ENCODE measurements at places on chromosomes 5 and 9.

DNA sequence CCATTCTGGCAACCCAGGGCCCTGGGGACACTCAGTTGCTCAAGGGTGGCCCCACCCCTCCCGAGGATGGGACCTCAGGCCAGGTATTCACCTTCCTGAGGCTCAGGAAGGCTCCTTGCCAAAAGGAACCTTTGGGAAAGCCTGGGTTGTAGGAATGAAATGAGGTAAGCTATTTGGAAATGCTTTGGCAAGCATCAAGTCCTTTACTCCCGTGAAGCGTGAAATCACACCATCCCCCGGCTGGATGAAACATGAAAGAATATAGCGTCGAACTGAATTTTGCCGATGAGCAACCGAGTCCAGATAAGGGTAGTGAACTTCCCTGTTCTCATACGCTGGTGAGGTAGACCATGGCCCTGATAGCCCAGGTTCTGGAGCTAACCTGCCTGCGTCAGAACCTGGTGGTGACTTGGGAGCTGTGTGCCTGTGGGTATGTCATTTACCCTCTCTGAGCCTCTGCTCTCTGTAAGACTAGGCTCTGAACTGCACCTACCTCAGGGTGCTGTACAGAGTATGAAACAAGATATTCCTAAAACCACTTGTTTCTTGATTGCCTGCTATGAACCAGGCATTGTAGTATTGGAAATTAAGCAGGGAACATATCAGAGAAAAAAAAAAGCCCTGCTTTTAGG, 105.3 kb upstream of the BOD1 start:
- DNase-seq, result no peak

DNA sequence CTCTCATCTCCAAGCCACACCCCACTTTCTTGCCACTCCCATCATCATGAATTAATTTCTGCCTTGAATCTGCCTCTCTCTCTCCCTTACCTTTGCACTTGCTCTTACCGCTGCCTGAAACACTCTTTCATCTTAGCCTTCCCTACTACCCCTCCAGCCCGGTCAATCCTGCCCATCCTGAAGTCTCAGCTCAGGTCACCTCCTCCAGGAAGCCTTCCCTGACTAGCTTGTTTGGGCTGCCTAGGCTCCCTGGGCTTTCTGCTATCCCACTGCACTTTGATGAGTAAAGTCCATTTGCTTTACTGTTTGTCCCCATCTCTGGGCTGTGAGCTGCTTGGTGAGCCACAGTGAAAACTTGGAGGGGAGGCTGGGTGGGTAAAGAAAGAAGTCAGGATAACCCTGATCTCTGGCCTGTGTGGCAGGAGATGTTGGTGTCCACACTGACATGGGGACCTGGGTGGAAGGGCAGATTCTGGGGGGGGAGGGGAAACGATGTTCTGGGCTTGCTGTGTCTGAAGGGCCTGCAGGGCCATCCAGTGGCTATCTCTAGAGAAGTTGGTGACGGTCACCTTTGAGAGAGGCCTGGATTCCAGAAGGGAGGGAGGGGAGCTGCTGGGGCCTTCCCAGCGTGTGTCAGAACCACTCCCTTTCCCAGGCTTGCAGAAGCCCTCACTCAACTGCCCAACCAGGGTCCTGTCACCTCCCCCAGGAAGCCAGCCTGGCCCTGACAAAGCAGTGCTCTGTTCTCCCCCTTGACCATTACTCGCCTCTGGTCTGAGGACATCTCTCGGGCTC, 75.0 kb upstream of the DAB2IP start:
- DNase-seq, result no peak

DNA sequence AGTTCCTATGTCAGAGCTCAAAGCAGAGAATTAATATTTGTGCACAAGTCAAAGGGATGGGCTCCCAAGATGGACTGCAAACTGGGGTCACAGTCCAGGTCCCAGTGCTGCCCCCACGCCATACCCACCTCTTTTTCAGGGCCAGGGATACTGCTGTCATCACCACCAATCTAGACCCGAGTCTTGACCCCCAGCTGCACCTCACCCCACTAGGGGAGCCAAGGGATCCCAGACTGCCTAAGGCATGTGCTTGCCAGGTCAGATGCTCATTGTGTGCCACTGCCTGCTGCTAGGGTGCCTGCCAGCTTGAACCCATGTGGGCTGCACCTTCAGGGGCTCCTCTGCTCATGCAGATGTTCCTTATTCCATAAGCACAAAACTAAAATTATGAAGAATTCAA, 215.6 kb upstream of the NREP start:
- no peak for DNase-seq

DNA sequence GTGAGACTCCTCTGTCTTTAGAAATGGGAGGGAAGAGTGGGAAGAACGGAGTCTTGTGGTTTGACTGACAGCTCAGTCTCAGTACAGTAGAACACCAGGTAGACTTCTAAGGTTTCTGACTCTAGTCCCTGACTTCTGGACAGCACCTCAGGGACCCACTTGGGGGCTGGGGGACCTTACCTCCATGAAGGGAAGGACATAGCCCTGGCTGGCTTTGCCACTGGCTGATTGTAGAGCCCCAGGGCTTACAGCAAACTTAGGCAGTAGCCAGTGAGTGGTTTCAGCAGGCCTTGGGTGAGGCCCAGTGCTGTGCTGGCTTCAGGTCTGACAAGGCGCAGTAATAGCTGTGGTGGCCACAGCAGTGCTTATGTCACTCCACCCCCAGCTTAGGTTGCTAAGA, 290.0 kb upstream of the PRR16 start:
- no peak for DNase-seq

GRCh38 chr5:131684595-131684994, 49.6 kb upstream of the RAPGEF6 start:
- no peak for DNase-seq
